Urinary bladder (tissue), 4 donors: ENCODE measurements at places on chromosomes 3 and 15. TPM values are rescaled to one million over a fixed set of nuclear protein-coding genes. Genes with fewer than 3 reads are reported as not detected.

MANF gene
- polyA plus RNA-seq, result 44.2 TPM

DNA sequence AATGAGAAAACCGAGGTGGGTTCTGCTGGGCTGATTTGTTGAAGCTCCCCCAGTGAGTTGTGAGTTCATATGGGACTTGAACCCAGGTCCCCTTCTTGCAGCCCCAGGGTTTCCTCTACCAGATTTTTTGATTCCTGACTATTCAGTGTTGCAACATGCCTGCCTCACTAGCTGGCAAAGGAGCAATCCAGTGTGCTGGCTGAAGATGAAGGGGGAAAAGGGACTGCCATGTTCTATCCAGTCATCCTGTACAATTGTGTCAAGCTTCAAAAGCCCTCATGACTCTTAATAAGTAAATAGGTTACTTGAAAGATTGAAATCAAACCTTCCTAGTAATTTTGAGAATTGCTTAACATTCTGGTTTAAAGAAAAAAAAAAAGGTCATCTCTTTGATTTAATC lies 211.5 kb upstream of the TP63 start:
- no peak for DNase-seq

TMEM212 gene
- polyA plus RNA-seq, result not detected

GRCh38 chr3:30893678-30894325 lies 659 bp downstream of the GADL1 start:
- no peak for DNase-seq

DNA sequence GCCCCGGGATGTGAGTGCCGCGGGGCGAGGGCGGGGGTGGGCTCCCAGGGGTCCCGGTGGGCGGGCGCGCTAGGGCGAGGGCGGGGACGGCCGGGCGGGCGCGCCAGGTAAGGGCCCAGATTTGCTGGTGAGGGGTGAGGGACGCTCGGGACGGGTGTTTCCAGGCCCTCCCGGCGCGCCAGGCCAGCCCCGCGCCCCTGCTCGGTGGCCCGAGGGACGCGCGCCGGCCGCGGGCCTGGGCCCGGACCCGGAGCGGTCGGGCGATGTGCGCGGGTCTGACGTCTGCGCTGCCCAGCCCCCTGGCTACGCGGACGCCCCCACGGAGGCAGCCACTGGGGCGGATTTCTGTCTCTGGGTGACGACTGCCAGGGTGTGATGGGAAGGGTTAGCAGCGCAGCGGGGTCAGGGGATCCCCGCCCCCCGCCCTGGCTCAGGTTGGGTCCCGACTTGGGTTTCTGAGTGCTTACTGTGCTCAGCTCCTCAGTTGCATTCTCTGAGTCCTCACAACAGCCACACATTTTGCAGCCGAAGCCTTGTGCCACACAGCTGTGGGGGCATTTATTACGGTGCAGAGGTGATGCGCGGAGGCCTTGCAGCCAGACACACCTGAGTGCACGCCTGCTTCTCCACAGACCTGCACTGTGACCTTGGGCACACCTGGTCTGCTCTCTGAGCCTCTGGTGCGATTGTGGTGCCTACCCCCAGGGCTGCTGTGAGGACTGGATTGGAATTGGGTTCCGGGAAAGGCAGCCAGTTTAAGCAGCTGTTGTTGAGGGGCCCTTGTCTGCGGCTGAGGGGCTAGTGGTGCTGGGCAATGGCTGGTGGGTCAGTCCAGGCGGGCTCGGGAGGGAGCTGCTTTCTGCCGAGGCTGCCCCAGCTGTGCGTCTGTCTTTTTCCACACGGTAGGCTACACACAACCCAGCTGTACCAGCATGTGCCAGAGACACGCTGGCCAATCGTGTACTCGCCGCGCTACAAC lies 523 bp downstream of the HDAC11 start:
- DNase-seq, result no peak

DNA sequence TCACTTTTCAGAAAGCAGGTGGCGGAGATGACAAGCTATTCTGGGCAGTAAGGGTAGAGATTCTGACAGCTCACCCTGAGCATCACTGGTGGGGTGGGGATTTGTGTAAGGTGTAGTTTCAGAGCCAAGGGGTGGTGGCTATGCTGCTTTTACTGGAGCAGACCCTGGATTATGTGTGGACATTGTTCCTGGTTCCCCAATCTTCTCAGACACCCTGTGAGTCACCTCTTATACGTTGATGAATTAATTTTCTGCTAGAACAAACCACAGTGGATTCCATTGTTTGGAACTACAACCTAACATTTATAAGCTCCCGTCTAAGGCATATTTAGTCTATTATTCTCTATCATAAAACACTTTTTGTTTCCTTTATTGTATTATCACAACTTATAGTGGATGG lies 169.5 kb upstream of the COL8A1 start:
- DNase-seq, result no peak
